Stimulated activated CD4-positive, alpha-beta T cell treated with anti-CD3 and anti-CD28 coated beads, Interleukin-1b, Interleukin-23, amount 100 ng/mL, for 48 hours (primary cell): ENCODE measurements at places on chromosomes 7 and 10.

GRCh38 chr10:69801094-69801433 is 642 bp upstream of the COL13A1 start:
- peak; percentile 32 for DNase-seq

DNA sequence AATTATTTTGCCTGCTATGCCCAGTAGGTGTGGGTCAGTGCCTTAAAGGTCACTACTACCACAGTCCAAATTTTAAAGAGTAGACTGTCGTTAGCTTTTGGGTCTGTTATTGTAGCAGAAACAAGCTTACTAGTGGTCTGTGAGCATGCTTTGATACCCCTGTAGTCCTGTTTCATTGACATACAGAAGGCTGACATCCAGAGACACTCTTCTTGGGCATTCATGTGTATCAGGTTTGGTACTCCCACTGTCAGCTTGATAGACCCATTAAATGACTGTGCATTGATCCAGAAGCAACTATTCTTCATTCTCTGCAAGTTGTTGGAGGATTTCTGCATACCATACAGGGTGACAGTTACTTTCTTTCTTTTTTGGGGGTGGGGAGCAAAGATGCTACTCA is 884.4 kb upstream of the CELF2 start:
- no peak for DNase-seq

GRCh38 chr10:93445097-93445960 is 36.8 kb downstream of the MYOF start:
- no peak for DNase-seq

GRCh38 chr10:73075829-73076228 is 20.8 kb downstream of the P4HA1 start:
- no peak for DNase-seq

GRCh38 chr10:14439451-14440259 is 108.9 kb upstream of the FRMD4A start:
- no peak for DNase-seq

- DNase-seq, result no peak
These were observed 246.6 kb downstream of the ZMYND11 start for GRCh38 chr10:381805-382204.

- DNase-seq, result no peak
These were observed 48.1 kb downstream of the RGS10 start for GRCh38 chr10:119494236-119495020.

- DNase-seq, result no peak
These were observed 5.8 kb upstream of the TRUB1 start for GRCh38 chr10:114932225-114932624.

DNA sequence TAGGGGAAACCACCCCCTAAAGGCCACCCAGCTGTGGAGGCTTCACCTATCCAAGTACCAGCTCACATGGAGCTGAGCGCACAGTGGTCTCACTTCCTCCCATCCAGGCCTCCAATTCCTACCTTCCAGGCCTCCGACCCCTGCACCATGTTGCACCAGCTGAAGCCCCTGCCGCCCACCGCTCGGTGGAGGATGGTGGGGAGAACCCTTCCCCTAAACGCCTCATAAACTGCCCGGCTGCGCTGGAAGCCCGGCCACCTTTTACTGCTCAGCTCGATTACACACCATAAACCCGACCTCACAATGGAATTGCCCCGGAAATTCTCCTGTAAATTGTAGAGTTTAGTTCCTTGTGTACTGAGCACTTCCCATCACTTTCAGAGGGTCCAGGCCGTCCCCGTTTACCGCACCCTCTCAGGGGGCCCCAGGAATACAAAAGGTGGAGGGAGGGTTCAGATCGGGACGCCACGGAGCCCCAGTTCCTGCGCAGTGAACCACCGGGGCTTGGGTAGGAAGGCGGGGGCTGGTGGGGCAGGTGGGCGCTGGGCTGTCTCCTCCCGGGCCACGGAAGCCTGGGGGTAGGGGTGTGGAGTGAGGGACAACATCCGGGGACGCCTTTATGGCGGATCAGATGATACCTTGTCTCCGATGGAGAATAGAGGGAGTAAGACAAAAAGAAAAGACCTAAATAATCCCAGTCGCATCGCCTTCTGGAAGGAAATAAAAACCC is 1.4 kb upstream of the HOXA7 start:
- no peak for DNase-seq

DNA sequence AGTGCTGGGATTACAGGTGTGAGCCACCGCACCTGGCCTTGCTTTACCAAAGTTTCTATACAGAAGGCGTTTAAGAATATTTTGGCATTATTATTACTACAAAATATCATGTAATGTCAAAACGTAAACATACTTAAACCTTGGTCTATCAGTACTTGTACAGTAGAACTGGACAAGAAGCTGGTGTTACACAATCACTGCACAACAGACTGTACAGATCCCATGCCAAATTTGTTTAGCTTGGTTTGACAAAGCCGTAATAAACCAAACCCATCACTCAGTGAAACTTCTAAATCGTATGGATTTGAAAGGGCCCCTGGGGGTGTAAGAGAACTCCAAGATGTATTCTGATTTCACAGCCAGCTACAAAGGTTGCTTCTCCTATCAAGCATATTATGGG is 51.8 kb upstream of the RHEB start:
- DNase-seq, result no peak

DNA sequence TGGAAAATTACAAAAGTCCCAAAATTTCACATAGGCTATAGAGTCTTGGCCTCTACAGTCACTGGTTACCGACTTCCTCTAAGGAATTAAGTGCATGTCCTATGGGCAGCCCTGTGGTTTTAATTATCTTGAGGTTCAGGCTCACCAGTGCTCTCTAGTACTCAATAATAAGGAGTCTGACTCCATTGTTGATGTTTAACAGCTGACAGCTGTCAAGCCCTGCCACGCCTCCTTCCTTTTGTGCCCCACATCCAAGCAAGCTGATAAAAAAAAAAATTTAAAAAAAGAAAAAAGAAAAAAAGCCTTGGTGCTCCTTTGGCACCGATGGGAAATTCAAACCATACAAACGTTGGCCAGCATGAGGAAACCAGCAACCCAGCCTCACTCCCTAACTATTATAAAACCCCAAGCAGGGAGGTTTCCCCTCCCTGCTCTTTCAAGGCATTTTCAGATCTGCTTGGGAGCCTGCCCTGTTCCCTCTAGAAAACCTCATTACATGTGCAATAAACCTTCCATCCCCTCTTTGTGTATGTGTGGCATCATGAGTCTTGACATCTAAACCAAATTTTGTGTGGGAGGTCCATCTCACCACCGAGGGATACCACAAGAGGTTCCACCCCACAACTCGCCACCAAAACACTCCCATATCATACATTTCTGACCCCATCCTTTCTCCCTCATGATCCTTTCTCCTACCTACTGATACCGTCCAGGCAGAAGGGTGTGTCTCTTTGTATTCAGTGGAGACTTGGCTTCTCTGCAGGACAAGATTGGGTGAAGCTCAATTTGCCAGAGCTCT is 70.9 kb upstream of the CCDC71L start:
- DNase-seq, result no peak

DNA sequence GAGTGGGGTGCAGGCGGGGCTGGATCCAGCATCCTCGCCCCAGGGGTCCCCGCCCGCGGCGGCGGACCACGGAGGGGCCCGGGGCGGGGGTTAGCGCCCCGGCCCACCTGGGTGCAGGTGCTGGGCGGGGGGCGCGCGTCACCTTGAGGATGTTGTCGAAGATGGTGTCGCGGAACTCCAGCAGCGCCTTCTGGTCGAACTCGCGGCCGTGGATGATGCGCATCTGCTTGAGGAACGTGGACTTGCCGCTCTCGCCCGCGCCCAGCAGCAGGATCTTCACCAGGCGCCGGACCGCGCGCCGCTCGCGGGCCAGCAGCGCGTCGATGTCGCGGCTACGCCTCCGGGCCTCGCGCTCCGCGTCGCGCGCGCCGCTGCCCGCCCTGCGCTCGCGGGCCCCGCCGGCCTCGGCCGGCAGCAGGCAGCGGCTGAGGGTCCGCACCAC is 376 bp downstream of the GNA12 start:
- peak; percentile 33 for DNase-seq

GRCh38 chr7:24851786-24852185 is 94.5 kb upstream of the GSDME start:
- peak; percentile 18 for DNase-seq

DNA sequence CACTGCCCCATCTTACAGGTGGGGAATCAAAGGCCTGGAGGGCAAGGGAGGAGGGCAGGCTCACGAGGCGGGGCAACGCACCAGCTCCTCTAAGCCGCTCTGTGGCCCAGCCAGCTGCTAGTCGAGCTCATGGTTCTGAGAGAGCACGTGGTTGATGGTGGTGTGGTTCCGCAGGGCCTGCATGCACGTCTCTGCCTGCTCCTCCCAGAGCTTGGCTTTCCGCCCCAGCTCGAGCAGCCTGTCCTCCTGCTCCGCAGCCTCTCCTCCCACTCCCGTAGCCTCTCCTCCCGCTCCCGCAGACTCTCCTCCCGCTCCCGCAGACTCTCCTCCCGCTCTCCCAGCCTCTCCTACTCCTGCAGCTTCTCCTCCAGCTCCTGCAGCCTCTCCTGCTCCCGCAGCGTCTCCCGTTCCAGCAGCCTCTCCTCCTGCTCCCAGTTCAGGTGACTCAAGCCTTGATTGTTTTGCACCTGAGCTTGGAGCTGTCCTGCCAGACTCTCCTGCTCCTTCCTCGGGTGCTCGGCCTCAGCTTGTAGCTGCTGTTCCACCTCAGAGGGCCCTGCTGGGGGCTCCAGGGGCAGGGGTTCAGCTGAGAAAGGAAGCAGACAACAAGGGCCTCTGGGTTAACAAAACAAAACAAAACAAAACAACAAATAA is 19.1 kb upstream of the MTPAP start:
- no peak for DNase-seq

- no peak for DNase-seq
These were observed 39.1 kb upstream of the RAB18 start for GRCh38 chr10:27464993-27465392.

DNA sequence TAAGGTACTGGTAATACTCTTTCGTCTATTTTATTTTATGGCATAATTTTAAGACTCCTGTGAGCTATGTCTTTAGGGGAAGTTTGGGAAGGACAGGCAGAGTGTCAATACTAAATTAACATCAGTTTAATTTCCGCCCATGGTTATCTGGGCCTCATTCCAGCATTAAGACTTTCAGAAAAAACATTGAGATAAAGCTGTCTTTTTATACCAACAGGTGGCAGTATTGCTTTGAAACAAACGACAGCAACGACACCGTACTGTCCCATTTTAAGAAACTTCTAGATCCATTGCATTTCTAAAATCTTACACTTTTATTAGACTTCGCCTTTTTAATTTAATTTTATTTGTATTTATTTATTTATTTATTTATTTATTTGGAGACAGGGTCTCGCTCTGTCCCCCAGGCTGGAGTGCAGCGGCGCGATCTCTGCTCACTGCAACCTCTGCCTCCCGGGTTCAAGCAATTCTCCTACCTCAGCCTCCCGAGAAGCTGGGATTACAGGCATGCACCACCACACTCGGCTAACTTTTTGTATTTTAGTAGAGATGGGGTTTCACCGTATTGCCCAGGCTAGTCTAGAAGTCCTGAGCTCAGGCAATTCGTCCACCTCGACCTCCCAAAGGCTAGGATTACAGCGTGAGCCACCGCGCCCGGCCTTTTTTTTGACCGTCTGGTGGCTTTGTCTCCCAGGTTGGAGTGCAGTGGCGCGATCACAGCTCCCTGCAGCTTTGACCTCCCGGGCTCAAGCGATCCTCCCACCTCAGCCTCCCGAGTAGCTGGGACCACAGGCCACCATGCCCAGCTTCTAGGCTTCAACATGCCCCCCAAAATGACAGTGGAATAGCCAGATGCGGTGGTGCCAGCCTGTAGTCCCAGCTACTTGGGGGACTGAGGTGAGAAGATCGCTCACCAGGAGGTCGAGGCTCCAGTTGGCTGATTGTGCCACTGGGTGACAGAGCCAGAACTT is 78.7 kb upstream of the C1GALT1 start:
- no peak for DNase-seq

DNA sequence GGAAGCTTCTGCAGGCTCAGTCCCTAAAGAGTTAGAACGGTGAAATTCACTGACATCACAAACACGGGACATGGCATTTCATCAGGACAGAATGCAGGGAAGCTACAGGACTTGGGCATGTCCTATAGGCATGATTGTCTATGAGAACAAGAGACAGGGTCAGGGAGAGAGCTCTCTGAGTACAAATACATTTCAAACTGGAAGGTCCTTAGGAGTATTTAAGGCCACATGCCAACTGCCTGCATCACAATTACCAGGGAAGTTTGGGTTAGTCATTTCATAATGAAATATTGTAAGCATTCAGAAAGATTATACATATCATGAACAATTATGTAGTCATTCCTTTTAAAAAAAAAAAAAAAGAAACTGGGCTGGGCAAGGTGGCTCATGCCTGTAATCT is 71.3 kb downstream of the CREB3L2 start:
- DNase-seq, result no peak

GRCh38 chr10:91879515-91880170 is 29.6 kb downstream of the FGFBP3 start:
- DNase-seq, result no peak

- no peak for DNase-seq
These were observed 5.5 kb downstream of the SGCE start for GRCh38 chr7:94650147-94651051.

DNA sequence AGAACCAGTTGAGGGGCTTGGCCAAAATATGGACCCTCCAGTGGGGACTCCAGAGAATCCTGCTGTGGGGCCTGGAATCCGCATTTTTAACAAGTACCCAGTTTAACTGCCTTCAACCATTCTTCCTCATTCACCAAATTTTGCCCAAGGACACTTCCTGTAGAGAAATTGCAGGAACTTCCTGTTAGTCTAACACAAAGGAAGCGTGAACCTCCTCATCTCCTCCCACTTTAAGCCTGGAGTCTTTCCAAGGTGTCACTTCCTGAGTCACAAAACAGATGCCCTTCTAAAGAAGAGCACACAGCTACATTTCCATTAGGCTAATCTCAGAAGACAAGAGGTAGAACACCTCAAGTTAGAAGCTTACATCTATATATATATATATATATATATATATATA is 188.4 kb downstream of the PPP1R17 start:
- DNase-seq, result no peak

DNA sequence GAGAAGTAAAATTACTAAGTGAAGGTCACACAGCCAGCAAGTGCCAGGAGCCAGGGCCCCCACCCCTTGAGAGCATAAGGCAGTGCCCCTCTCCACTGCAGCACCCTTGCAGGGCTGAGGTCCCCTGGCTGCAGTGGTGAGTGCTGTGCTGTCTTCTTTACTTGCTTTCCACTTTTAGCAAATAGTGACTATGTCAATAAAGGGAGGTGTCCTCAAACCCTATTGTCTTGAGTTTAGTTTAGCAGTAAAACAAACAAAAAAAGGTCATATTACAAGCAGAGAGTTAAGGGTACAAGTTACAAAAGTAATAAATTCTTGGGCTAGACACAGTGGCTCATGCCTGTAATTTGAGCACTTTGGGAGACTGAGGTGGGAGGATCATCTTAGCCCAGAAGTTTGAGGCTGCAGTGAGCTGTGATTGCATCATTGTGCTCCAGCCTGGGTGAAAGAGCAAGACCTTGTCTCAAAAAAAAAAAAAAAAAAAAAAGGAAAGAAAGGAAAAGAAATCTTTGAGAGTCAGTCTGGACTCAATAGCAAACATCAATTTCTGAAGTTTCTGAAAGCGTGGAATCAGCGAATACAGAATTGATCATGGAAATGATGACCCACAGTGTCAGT is 39.0 kb upstream of the KIF5B start:
- no peak for DNase-seq
